ENCODE measurements at places on chromosomes 6 and 20.

DNA sequence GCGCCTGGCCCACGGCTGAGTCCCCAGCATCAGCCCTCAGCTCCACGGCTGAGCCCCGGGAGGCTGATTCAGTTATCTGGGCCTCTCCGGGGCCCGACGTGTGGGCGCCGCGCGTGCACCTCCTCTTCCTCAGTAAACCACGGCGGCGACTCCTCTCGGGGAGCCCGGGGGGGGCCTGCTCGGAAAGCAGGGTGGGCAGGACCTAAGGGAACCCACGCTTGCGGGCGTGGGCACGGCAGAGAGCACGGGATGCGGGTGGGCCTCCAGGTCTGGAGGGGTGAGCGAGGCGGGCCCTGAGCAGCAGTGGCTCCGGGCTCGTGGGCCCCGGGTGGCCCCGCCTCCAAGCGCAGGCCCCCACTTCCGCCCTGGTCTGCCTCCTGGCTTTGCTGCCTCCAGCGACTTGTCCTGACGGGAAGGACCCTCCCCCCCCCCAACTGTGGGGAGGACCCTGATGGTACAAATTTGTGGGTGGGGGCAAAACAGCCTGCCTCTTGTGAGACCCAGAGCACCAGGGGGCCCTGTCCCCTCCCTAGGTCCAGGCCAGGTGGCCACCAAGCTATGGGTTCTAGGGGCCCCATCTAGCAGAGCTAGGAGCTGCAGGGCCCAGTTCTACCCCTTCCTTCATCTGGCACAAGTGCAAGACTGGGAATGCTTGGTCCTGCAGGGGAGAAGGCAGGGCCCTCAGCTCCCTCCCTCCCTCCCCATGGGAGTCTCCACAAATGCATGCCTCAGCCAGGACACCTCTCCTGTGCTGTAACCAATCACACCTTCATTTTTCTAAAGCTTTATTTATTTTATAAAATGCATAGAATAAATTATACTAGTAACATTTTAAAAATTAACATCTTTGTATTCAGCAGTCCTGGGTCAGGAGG lies 16.9 kb downstream of the UCKL1 start:
- DNase-seq = no peak

DNA sequence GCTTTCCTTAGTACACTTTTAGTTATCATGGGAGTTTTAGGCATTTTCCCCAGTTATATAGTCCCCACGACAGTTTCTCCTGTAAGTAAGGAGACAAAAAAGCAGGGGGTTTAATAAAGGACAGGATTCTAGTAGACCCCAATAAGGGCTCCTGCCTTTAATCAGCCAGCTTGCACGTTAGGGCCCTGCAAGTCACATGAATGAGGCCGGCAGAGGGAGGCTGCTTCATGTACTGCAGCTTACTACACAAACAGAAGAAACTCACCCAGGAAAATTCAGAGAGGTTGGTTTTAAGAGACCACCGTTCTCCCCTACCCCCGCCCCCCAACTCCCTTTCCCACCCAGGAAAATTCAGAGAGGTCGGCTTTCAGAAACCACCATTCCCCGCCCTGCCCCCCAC lies 229.7 kb upstream of the MOCS1 start:
- no peak for DNase-seq

- DNase-seq = no peak
These were observed 3.6 kb upstream of the PHF1 start for GRCh38 chr6:33407132-33407718.

DNA sequence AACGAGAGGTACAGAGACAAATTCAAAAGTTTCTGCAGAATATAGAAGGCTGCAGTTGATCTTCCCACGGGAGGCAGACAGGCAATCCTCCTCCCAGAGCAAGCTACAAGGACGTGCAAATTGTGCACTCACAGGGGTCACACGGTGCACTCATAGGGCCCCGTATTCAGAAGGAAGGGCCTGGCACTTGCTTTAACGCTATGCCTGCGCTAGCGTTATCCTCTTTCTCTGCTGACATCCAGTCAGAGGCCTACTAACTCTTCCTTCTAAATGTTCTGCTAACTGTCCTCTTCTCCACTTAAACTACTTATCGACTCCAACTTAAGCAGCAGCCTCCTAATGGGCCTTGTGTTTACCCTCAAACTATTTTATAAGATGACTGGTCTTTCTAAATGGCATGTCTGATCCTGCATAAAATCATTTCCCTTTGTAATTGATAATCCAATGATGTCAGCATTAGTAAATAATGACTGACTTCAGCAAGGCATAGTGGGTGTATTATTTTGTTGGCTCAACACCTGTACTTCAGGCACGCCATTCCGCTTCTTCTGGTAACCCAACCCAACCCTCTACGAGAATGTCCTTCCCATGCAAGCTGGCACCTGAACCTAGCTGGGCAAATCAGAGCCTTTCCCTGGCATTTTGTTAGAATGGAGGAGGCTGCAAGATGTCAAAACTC lies 2.2 kb downstream of the IFNGR1 start:
- no peak for DNase-seq

GRCh38 chr6:132614554-132614953 lies 9.5 kb downstream of the TAAR2 start:
- no peak for DNase-seq

DNA sequence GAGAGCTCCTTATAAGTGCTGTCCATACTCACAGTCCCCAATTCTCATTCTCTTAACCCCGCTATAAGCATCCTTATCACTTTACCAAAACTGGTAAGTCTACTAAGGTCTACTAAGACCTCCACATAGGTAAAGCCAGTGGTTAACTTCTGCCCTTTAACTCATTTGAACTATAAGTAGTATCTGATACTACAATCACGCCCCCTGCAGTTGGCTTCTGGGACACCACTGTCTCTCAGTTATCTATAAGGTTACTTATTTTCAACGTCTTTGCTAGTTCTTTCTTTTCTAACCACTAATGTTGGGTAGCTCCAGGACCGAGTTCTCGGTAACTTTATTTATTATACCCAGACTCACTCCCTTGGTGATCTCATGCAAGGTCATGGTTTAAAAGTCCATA lies 142.6 kb downstream of the ARHGAP18 start:
- no peak for DNase-seq

- no peak for DNase-seq
These were observed 104.8 kb upstream of the LY86 start for GRCh38 chr6:6483733-6484132.

GRCh38 chr6:160224639-160225237 lies 33.9 kb downstream of the SLC22A2 start:
- DNase-seq = no peak

DNA sequence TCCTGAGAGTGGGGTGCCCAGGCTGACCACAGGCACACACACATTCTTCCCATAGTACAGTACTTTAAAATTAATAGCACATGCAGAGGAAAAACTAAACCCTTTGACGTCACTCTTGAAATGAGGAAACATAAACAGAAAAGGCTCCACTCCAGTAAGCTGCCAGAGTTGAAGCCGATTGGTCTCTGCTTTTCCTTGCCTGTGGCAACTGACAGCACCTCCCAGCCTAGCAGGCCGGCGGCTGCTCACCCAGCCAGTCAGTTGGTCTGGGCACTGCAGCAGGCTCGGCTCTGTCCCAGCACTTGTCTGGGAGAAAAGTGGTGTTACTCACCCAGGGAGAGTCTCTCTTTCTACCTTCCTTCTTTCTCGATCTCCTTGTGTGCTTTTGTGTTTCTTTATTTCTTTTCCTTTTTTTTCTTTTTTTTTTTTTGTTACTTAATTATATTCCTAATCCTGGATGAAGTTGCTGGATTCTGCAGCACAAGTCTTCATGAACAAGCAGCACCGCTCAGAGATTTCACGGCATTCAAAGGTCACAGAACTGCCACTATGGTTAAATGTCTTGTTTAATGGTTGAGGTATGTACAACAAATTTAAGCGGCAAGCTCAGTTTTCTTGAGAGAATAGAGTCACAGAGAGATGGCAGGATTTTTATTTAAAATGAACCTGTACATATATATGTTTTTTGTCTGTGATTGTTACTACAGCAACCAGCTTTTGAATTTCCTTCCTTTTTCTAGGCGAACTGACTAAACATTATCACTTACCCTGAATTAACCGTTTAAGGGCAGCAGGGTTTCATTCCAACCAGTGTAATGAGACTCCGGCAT lies at the start of gene PDE7B:
Gene PDE7B, plus strand, starts transcription at position 260 of the 830 bp plus-strand sequence.
- DNase-seq = no peak

GRCh38 chr20:57265997-57266290 lies 497 bp downstream of the BMP7 start:
- DNase-seq = no peak

DNA sequence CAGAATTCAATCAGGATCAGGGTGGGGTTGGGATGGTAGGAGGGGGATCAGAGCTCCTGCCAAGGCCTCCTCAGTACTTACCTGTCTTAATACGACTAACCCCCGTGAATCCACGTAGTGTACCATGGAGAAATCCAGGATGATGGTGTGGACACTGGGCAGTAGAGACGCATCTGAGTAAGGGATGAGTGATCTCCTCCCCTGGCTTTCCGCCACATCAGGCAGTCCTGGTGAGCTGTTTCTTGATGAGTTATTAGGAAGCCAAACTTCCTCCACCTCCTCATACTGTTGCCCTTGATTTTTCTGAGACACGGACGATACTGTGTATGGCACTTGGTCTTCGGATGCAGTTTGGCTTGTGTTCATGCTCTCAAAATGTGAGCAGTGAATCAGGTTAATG lies 34.2 kb upstream of the SRPK1 start:
- no peak for DNase-seq

DNA sequence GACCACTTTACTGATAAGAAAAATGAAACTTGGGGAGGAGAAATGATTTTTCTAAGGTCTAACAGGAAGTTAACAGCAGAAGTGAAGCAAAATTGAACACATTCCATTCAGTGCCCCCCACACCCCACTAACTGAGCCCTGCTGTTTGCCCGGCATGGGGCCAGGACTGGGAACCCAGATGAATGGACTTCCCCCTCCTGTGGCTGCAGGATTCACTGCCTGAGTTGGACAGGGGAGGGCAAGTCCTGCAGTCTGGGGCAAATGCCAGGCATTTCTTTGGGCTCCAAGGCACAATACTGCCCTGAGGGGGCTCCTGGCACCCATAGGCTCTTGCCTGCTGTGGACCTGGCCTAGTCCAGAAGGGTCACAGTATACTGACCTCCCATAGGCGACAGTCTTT lies 28.3 kb downstream of the FYN start:
- DNase-seq = no peak

DNA sequence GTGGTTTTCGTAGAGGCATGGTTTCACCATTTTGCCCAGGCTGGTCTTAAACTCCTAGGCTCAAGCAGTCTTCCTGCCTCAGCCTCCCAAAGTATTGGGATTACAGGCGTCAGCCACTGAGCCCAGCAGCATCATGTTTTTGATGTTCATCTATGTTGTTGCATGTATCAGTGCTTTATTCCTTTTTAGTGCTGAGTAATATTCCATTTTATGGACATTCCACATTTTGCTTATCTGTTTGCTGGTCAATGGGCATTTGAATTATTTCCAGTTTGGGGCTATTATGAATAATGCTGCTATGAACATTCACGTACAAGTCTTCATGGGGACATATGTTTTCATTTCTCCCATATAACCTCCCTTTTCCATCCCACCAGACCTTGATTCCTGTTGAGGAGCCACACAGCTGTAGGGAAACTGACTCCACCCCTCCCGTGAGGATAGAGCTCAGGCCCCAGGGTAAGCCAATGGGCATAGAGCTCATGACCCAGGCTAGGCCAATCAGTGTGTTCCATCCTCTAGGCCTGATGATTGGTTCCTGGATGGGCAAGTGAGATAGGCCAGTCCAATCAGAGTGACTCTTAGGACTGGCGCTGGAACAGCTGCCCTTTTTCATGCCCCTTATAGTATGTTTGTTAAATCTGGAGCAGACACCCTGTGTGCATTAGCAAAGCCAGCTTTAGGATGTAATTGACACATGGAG lies 49.5 kb downstream of the DLGAP4 start:
- no peak for DNase-seq

DNA sequence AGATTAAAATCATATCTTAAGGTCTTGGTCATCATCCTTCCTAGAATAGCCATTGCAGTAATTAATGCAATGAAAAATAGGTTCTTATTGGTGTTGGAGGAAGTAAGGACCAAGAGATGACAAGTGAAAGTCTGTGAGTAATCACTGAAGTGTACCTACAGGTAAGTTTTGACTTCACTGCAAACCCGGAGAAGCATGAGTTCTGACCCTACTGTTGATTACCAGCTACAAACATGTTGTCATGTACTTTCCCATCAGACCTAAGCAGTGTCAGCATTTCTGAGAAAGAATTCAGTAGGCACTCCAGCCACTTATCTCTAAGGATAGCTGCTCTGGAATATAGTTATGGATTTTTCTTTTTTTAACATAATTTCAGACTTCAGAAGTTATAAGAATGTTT lies 280.9 kb downstream of the ZFAND3 start:
- no peak for DNase-seq

DNA sequence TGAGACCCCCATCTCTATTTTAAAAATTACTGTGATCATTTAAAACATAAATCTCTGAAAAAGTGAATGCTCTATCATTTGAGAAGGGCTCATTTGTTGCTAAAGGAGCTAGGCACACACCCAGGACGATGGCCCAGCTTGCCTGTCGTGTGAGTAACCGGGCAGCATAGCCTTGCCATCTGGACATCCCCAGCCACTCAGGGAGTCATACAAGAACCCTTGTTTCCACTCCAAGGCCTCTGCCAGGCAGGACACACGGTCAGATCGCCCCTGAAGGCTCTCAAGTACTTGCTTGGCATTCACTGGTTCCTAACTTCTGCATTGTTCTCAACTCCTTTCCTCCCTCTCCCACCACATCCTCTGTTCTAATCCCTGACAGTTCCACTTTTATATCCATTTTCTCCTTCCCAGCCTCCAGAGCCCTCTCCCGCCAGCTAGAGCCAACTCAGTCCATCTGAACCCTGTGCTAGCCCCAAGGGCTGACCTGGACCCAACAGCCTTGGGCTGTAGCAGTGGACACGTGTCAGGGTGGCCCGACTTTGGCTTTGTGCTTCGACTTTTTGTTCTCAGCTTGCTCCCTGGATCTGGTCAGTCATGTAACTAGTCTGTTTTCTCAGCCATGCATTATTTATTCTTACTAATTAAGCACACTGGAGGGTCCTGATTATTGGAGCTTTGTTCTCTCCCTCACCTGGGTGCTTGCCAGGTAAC lies 15.7 kb upstream of the EZR start:
- no peak for DNase-seq

GRCh38 chr6:4008324-4009047 lies 70.5 kb downstream of the FAM217A start:
- no peak for DNase-seq

DNA sequence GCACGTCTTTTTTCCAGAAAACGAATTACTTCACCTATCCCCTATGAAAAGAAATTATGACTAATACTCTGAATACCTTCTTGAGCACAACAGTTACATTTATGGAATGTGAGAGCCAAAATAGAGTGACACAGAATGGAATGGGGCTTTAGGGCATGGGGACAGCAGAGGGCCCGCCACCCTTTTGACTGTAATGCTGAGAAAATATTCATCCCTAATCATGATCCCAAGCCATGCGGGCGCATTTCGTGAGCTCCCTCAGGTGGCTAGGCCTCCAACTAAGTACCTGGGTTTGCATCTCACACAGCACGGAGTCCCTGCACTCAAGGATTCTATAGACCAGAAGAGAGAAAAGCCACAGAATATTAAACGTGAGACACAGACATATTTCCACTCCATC lies 212.6 kb downstream of the SOD2 start:
- no peak for DNase-seq

All from NCI-H1092 (cell line).